K562 (cell line): ENCODE measurements at places on chromosomes 5 and 9. TPM values are rescaled to one million over a fixed set of nuclear protein-coding genes. Genes with fewer than 3 reads are reported as not detected.

- H3K36me3 ChIP-seq: peaks cover 10% of the 10 kb centered on the region
- DNase-seq: no peak
- H3K27ac ChIP-seq: peak overlapping the region; percentile 82
- peaks cover 32% of the 10 kb centered on the region for H3K4me1 ChIP-seq
These were observed 139.4 kb downstream of the GNAQ start for GRCh38 chr9:77892171-77892570.

- H3K36me3 ChIP-seq: no peaks in the 10 kb centered on the region
- no peak overlapping the region for H3K4me3 ChIP-seq
- no peak for DNase-seq
These were observed 149.8 kb upstream of the FGF10 start for GRCh38 chr5:44538797-44539601.

DNA sequence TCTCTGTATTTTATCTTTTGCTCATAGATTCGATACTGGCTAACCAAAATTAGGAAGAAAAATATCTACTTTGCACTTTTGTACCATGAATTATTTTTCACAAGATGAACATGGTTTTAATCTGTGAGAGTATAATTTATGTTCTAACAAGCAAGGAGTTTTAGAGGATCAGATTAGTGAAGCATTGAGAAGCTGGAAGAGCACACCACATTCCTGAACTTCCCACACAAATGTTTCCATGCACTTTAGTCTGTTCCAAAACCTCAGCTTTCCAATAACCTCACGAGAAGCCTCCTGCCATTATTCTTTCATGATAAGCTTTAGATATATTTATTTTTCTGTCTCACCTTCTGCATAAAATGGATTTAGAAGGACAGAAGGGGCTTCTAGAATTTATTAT, 98.7 kb upstream of the MPDZ start:
- no peak overlapping the region for H3K27ac ChIP-seq
- no peaks in the 10 kb centered on the region for H3K4me1 ChIP-seq
- DNase-seq: no peak
- no peaks in the 10 kb centered on the region for H3K27me3 ChIP-seq
- no peaks in the 10 kb centered on the region for H3K36me3 ChIP-seq

- no peak for DNase-seq
- H3K4me3 ChIP-seq: no peak within 1 kb of the TSS
- no peaks in the 10 kb centered on the region for H3K4me1 ChIP-seq
- no peaks in the 10 kb centered on the region for H3K36me3 ChIP-seq
- H3K27me3 ChIP-seq: no peaks in the 10 kb centered on the region
These were observed at the start of gene NMUR2 for GRCh38 chr5:152405145-152405544. Gene NMUR2 (minus strand): TSS chr5:152405279. CDS start chr5:152405113, 166 bp downstream.

SEMA5A gene
- total RNA-seq: 0.02 and 0.07 TPM in 2 replicates

CRAT gene
- total RNA-seq: 13.8 and 14.8 TPM in 2 replicates

HAVCR1 gene
- not detected in 2 replicates for total RNA-seq

CAMSAP1 gene
- total RNA-seq: 28.8 and 32.8 TPM in 2 replicates

DDX4 gene
- not detected in 2 replicates for total RNA-seq

NME5 gene
- total RNA-seq: not detected in 2 replicates

PCDHGB2 gene
- total RNA-seq: 0.36 and 0.42 TPM in 2 replicates

OBP2B gene
- not detected in 2 replicates for total RNA-seq
